ENCODE measurements at places on chromosomes 7 and 10.
A peak's percentile ranks its signal among the peaks of the same experiment; 100 is the strongest.

GRCh38 chr7:47366211-47366610, 215.7 kb downstream of the TNS3 start:
- no peak for DNase-seq
- no peaks in the 10 kb centered on the region for H3K4me1 ChIP-seq
- H3K36me3 ChIP-seq = no peaks in the 10 kb centered on the region
- no peak overlapping the region for H3K4me3 ChIP-seq
- H3K27ac ChIP-seq = no peak overlapping the region

DNA sequence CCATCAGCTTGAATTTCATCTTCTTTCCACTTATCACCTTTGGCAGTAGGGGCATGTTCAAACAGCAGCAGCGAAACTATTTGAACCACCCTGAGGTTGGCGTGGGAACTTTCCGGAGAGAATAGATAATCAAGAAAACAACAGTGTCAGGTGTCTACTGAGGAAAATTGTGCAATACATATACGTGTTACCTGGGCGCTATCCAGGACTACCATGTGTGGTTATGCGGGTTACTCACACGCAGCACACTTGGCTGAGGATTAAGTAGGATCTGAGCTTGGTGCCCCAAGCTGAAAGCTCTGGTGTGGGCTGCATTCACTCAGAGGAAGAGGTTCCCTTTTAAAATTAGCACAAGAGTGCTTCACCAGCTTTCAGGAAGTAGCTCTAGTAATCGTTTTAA, 8.8 kb upstream of the ABI1 start:
- H3K4me3 ChIP-seq = no peak overlapping the region
- no peaks in the 10 kb centered on the region for H3K27me3 ChIP-seq
- H3K27ac ChIP-seq = no peak overlapping the region
- no peak for DNase-seq

GRCh38 chr10:49092477-49092876, 22.8 kb downstream of the VSTM4 start:
- H3K27ac ChIP-seq = no peak overlapping the region
- H3K27me3 ChIP-seq = no peaks in the 10 kb centered on the region
- DNase-seq = no peak
- H3K36me3 ChIP-seq = no peaks in the 10 kb centered on the region
- H3K4me1 ChIP-seq = no peaks in the 10 kb centered on the region

DNA sequence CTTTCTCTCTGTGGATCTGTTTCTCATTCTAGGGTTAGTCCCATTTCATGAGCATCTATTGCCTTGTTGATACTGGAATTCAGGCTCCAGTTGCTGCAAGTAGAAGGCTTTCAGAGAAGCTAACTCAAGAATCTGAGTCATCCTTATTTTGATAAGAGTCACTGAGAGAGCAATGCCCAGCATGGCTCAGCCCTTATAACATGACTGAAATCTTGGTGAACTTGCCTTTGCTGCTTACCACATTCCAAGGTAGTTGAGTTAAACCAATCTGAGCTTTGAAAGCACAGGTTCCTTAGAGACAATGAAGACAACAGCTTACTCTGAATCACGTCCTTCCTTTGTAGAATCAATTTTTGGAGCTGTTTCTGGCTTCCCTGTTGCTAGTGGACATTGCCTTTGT, 53.6 kb upstream of the CHCHD3 start:
- no peaks in the 10 kb centered on the region for H3K4me1 ChIP-seq
- no peaks in the 10 kb centered on the region for H3K27me3 ChIP-seq
- no peak overlapping the region for H3K4me3 ChIP-seq
- H3K27ac ChIP-seq = no peak overlapping the region

DNA sequence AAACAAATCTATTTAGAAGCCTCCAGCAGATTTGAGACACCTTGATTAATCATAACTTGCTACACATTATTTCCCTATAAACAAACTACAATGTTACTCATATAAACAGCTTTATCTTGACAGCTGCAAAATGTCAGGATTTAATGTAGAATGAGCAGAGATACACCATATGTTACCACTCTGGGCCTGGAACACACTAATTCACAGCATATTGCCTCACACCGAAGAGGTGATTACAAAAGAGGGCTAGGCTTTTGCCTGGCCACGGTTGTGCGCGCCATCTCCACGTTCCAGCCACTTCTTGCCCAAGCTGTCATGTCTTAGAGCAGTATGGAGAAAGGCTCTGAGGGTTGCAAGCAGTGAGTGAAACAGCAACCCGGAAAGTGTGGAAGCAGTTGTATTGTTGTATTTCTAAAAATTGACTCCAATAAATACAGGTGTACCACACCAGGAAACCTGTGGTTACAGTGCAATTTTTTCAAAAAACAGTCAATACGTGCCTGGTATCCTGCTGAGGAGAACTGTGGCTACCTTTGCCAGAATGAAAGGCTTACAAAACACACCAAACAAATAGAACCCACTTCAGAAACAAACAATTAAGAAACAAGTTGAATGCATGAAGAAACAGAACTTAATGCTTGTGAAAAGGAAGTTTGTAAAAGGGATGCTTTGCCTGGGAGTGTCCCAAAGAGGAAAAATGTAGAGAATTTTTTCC, 498.1 kb downstream of the PLXNA4 start:
- H3K36me3 ChIP-seq = no peaks in the 10 kb centered on the region
- no peak overlapping the region for H3K4me3 ChIP-seq
- DNase-seq = no peak

DNA sequence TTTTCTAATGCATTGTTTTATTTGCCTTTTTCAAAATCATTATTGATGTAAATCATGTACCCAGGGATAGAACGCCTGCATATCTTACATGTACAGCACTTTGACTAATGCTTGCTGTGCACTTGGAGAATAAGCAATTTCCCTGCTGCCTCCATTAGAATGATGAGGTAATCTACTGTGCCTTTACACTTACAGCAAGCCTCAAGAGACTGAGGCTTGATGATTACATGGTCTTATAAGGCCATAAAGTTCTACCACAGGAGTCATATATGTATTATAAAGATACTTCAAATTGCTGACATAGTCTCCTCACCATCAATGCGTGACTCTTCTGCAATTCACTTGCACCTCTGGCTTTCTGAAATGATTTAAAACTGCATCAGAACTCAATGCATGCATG, 328.6 kb upstream of the HGF start:
- no peak overlapping the region for H3K4me3 ChIP-seq
- H3K27me3 ChIP-seq = no peaks in the 10 kb centered on the region
- no peaks in the 10 kb centered on the region for H3K36me3 ChIP-seq
- H3K27ac ChIP-seq = no peak overlapping the region

- peaks cover 21% of the 10 kb centered on the region for H3K4me1 ChIP-seq
- H3K27ac ChIP-seq = peak overlapping the region; percentile 70
- H3K4me3 ChIP-seq = no peak overlapping the region
- no peaks in the 10 kb centered on the region for H3K27me3 ChIP-seq
- no peak for DNase-seq
Measured at GRCh38 chr10:110784198-110784597, 87.5 kb upstream of the PDCD4 start.

- no peaks in the 10 kb centered on the region for H3K27me3 ChIP-seq
- no peak overlapping the region for H3K4me3 ChIP-seq
- H3K27ac ChIP-seq = no peak overlapping the region
- DNase-seq = no peak
Measured at GRCh38 chr10:45809837-45810236, 37.5 kb downstream of the AGAP4 start.

- DNase-seq = no peak
- no peak overlapping the region for H3K27ac ChIP-seq
- no peaks in the 10 kb centered on the region for H3K36me3 ChIP-seq
- no peak overlapping the region for H3K4me3 ChIP-seq
- H3K27me3 ChIP-seq = no peaks in the 10 kb centered on the region
- H3K4me1 ChIP-seq = no peaks in the 10 kb centered on the region
Measured at GRCh38 chr7:142039231-142039630, 43.6 kb downstream of the MGAM start.

DNA sequence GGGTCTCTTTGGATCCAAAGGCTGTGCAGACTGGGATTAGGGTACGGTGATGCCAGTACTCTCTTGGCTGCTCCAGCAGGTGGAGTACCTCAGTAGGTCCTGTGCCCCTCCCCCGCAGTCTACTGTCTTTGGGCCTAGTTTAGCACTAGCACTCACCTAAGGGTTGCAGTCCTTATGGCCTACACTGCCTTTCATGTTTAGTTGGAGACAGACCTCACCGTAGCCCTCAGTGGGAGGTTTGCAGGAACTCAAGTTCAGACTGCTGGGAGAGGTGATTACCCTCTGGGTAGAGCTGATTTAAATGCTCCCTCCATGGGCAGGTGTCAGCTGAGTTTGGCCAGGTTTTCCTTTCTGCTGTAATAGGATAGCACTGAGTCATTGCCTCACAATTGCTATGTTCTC, 210.8 kb upstream of the TMEM196 start:
- no peaks in the 10 kb centered on the region for H3K27me3 ChIP-seq
- no peaks in the 10 kb centered on the region for H3K36me3 ChIP-seq
- H3K4me3 ChIP-seq = no peak overlapping the region
- H3K27ac ChIP-seq = no peak overlapping the region

DNA sequence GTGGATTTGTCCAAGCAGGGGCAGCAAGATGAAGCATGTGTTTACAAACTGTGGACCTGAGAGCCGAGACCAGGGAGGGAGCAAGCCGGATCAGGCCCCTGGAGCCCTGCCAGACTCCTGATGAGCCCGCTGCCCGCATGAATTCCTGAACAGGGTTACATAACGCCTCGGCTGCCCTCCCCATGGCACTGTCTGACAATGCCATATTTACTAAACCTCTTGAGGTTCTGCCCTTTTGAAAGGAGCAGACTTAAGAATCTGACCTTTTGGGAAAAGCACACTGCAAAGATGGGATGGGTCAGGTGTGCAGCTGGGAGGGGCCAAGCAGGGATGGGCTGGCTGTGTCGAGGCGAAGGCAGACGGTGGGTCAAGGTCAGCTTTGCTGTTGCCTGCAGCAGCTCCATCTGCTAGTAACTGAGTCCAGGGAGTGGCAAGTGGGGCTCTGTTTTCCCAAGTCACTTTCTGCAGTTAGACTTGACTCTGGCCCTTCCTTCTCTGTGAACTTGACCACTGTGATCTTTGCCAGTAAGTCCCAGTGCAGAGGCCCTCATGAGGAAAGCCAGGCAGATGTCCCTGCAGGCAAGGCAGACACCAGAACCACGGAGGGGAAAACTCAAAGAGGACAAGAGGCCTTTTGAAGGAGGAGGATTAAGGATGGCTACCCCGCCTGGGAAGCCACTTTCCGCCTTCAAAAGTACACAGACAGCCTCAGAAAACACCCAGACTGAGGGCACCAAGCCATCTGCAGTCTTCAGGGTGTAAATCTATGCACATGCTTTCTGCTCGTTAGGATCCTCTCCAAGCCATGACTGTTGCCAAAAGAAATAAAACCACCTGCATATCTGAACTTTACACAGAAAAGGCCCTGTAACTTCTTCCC, 175.8 kb downstream of the TNS3 start:
- H3K27me3 ChIP-seq = no peaks in the 10 kb centered on the region
- no peaks in the 10 kb centered on the region for H3K4me1 ChIP-seq
- H3K27ac ChIP-seq = no peak overlapping the region
- H3K36me3 ChIP-seq = no peaks in the 10 kb centered on the region
- no peak for DNase-seq

- no peaks in the 10 kb centered on the region for H3K36me3 ChIP-seq
- DNase-seq = no peak
- no peaks in the 10 kb centered on the region for H3K27me3 ChIP-seq
- H3K4me3 ChIP-seq = no peak overlapping the region
Measured at GRCh38 chr7:14197280-14197679, 207.8 kb upstream of the ETV1 start.

DNA sequence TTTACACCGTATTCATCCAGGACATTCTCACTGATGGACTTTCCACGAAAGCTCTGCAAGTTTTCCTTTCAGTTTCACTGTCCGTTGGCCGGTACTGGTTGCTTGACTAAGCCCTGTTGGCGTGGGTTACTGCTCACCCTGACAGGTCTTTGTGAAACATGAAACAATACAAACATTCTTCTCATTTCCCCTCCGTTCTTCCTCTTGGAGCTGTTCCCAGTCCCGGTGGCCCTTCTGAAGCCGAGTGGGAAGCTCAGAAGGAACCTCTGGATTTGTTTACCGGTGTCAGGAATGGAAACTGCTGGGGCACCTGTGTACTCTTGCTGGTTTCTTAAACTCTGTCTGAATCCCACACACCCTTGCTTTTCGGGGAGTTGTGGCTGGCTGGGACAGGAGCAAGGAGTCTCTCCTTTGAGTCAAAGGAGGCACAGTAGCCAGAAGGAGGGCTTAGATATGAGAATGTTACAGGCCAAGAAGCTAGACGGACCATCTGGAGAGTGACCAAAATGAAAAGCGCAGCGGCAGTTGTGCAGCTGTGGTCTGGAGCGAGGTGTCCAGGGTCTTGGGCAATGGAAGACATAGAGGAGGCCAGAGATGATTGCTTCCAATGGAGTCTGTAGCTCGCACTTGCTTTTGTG, 45.7 kb downstream of the LYZL2 start:
- no peaks in the 10 kb centered on the region for H3K27me3 ChIP-seq
- DNase-seq = no peak
- H3K4me1 ChIP-seq = no peaks in the 10 kb centered on the region
- H3K4me3 ChIP-seq = peak overlapping the region; percentile 31

- no peaks in the 10 kb centered on the region for H3K4me1 ChIP-seq
- H3K36me3 ChIP-seq = no peaks in the 10 kb centered on the region
- no peak overlapping the region for H3K4me3 ChIP-seq
- no peak for DNase-seq
Measured at GRCh38 chr10:102309916-102310315, 64.6 kb downstream of the GBF1 start.

DNA sequence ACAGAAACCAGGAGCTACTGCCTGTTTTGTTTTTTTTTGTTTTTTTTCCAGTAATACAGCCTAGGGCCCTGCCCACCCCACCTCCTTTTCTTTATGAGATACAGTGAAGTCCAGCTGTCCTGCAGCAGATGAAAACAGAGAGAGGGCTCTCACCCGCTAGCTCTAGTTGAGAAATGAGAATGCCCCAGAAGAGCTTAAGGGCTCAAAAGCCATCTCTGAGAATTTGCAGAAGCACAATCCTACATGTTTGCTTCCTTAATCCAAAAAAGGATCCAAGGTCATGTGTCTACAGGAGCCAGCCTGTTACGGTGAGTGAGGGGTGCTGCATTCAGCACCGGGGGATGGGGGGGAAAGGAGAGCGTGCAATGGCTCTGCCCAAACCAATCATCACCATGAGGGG, 122.7 kb downstream of the KCNMA1 start:
- no peak overlapping the region for H3K27ac ChIP-seq
- no peak for DNase-seq
- H3K36me3 ChIP-seq = no peaks in the 10 kb centered on the region
- H3K27me3 ChIP-seq = no peaks in the 10 kb centered on the region
